Stimulated activated CD8-positive, alpha-beta memory T cell treated with anti-CD3 and anti-CD28 coated beads, Interleukin-4, amount 100 ng/mL, for 1 hour (primary cell): ENCODE measurements at places on chromosomes 7 and 10.

DNA sequence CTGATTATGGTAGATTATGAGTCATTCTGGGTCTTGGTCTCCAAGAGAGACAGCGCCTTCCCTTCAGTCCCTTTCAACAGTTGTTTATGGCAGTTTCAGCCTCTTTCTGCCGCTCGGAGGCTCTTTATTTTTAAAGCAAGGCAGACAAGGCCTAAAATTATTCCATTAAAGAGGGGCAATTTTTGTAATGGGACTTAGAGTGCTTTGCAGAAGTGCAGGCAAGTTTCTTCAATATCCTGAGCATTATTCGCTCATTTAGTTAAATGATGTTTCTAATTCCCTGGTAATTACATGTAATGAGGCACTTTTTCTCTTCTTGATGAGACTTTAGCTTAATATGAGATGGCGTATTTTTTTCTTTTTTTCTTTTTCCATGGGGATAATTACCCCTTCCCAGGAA lies 33.6 kb downstream of the BUB3 start:
- no peak for DNase-seq

- no peak for DNase-seq
Observed at GRCh38 chr10:132665946-132666704, 119.8 kb downstream of the NKX6-2 start.

DNA sequence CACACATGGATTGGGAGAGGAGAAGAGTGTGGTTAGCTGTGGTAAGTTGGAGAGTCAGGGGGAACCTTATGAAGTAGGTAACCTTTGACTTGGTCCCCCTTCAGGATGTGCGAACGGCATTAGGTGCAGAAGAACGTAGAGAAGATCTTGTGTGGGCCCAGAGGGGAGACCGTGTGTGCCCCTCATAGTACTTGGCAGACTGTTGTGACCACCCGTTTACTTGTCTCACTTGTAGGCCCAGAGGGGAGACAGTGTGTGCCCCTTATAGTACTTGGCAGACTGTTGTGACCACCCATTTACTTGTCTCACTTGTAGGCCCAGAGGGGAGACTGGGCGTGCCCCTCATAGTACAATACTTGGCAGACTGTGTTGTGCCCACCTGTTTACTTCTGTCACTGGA lies 2.6 kb downstream of the GTPBP4 start:
- DNase-seq = no peak

DNA sequence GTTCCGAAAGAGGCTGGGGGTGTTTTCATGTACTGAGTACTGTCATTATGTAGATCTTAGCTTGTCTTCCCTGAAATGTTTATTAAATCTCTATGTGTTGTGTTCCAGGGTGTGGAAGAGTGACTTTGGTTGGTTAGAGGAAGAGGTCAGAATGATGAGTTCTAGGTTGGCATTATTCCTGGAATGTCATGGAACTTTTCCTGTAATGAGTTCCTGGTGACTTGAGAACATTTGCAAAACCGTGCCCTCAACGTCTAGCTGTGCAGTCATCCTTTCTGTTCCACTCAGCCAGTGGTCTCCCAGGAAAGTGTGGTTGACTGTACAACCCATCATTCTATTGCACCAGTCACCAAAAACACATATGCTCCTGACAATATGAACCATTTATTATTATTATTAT lies 129.6 kb downstream of the BICC1 start:
- DNase-seq = no peak

GRCh38 chr10:121654021-121654545 lies 55.8 kb upstream of the FGFR2 start:
- no peak for DNase-seq

GRCh38 chr10:4199196-4199595 lies 414.2 kb upstream of the KLF6 start:
- DNase-seq = no peak

DNA sequence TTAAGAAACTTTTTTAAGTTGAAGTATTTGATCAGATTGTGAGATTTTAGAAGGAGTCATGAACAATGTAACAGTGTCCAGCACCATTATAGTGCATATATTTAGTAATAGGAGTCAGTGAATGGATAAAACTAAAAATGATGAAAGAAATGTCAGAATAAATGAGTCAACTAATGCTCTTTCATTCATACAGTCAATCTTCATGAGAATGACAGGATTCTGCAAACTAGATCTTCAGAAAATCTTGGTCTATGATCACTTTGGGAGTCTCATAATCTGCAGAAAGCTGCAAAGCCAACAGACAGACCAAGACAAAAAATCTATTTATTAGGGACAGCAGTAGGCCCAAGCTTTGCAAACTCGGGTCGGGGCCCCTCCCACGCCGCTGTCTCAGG lies 710 bp downstream of the RNLS start:
- no peak for DNase-seq

GRCh38 chr7:110650328-110650727 lies 440.6 kb upstream of the LRRN3 start:
- DNase-seq = no peak

- DNase-seq = no peak
Observed at GRCh38 chr10:82497439-82497838, 622.4 kb downstream of the NRG3 start.

DNA sequence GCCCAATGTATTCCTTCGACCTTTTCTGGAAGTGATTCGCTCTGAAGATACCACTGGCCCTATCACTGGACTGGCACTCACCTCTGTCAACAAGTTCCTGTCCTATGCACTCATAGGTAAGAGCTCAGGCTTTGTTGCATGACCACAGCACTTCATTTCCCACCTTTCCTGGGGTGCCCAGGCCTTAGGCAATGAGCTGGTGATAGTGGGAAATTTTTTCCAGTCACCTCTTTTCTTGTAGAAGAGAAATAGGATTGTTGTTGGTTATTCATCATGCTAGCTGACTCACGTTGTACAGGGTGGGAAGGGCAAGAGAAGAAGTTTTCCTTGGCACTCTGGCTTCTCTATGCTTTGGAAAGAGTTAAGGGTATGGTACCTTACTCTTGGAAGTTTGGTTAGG lies 51.4 kb upstream of the NFKB2 start:
- no peak for DNase-seq

DNA sequence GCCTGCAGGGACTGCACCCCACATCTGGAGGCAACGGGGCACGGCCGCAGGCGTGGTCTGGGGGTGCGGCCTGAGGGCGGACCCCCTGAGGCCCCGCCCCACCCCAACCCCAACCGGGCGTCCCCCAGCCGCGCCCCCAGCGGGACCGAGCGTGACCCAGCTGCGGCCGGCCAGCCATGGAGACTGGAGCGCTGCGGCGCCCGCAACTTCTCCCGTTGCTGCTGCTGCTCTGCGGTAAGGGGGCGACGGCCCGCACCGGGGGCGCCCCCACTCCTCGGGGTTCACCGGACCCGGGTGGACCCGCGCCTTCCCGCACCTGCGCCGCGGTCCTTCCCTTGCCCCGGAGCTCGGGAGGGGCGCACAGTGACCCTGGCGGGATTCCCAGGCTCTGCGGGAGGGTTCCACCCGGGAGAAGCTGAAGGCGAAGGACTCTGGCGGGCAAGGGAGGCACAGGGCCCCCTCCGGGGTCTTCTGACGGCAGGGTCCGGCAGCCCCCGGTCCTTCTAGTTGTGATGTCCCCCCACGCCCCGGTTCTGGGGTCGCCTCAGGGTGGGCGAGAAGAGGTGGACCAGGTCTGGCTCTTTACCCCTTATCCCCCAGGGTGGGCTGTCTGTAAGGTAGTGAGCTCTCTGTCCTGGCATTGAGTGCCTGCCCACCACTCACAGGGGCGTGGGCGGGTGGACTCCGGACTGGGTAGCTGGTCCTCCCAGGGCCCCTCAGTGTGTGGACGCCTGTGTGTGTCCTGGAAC lies at the start of gene RAMP3:
TSS of gene RAMP3 (plus strand) at position 139 of the 749 bp plus-strand sequence. CDS start at position 177, 38 bp downstream.
- no peak for DNase-seq

GRCh38 chr10:104337521-104337984 lies 712 bp downstream of the ITPRIP start:
- no peak for DNase-seq

DNA sequence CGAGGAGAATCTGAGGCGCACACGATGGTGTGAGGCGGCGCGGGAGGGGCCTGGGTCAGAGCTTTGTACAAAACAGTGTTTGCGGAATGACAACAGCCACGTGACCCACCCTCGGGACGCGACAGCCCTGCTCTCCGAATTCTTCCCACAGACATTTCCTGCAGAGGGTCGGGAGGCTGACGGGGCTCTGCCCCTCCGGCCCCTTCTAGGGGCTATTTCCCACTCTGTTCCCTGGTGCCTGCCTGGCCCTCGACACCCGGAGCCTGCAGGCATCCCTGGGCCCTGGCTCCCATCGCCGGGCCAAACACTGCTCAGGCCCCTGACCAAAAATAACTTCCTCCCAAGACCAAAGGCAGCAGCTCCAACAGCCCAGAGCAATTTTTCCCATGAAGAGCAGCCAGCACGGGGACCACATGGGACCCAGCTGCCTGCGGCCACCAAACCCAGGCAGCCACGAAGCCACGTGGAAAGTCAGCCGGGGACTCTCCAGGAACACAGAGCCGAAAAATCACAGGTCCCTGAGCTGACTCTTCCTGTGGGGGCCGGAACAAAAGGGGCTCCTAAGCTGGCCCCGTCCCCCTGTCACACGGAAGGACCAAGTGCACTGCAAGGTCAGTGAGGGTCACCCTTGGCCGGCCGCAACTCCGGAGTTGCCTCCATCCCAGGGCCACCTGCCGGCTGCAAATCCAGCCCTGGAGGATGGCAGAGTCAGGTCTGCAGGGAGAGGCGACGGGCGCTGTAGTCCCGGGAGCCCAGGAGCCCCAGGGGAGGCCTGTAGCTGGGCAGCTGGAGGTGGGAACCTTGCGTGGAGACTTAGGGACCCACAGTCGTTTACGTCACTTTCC lies 42.0 kb downstream of the PAPOLB start:
- no peak for DNase-seq

DNA sequence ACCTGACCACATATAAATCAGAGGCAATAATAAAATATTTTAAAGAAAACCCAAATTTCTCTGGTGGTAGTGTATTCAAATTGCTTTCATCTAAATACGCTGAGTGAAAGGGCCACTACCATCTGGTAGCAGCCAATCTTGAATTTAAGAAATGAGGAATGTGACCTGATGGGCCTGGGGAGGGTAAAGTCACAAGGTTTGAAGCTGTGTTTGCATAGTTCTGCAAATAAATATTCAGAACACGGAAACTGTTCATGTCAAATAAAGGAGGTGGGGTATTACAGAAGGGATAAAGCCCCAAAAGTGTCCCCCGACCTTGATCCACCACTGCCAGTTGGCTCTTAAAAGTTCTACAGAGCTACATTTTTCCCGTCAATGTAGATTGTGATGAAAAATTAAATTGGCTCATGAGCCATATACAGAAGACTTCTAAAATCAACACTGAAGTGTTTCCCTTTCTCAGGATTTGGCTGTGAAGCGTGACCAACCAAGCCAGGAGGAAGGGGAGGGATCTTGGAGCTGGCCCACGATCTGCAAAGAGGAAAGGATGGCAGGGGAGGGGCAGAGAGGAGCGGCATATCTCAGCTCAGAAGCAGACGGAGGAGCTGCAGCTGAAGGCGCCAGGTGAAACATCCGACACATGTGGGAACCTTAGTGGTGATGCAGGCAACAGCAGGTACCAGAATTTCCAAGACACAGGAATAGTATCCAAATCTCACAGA lies 39.6 kb downstream of the MPP7 start:
- DNase-seq = no peak

- DNase-seq = no peak
Observed at GRCh38 chr10:126104767-126105166, 208.4 kb downstream of the FANK1 start.

GRCh38 chr10:86673827-86674581 lies 5.7 kb downstream of the LDB3 start:
- DNase-seq = no peak

GRCh38 chr7:187227-187927 lies 5.0 kb upstream of the FAM20C start:
- no peak for DNase-seq

DNA sequence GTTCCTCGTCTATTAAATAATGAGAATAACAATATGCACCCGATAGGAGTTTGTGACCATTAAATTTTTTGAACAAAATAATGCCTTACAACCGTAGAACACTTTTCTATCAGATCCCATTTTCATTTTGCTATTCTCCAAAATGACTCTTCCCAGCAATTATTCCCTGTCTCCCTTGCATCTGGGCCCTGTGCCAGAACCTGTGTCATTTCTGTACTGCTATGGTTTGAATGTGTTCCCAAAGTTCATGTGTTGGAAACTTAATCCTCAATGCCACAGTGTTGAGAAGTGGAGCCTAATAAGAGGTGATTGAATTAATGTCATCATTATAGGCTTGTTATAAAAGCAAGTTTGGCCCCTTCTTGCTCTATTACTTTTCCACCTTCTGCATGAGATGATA lies 33.2 kb upstream of the SMNDC1 start:
- no peak for DNase-seq

DNA sequence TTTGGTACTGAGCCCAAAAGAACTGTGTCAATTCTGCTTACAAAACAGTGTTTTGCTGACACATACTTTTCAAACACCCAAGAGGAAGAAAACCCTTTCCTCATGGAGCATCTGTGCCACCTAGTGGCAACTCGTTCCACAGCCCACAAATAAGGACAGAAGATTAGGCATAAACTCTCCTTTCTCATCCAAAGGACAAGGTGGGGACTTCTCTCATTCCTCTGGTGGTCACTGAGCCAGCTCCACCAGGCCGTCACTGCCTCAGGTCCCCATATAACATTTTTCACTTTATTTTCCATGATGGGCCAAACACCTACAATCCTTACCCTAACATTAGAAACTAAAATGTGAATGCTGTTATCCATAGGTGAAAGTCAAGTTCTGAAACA lies 76.9 kb downstream of the RNF216 start:
- DNase-seq = peak; percentile 52

DNA sequence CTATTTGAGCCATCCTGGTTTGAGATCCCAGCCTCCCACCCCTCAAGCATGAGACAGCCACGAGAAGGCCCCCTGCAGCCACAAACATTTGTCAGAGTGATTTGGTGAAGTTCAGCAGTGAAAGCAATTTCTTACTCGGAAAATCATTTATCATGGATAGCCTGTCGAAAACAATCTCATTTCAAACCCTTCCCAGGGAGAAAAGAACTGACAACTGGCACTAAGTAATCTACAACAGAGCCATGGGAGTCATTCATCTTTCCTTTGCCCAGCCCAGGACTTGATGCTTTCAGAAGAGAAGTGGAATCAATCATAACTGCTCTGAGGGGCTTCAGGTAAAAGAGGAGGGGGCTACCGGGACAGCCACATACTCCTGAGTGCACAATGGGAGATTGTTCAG lies 411.2 kb downstream of the KCNMA1 start:
- no peak for DNase-seq

DNA sequence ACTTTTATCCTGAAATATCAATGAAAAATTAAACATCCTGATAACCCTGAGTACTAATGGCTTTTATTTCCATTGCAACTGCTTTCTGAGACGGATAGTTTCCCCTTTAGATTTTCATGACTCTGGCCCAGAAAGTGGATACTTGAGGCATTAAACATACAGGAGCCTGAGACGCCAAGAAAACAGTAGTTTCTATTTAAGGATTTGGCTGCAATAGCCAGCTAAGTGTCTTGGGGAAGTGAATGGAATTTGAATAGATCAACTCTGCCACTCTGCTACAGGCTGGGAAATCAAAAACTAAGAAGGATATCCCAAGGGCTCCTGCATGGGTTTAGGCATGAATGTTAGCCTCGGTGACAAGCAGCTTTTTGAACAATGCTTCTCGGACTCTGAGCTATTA lies 24.7 kb upstream of the GPAM start:
- no peak for DNase-seq

- no peak for DNase-seq
Observed at GRCh38 chr10:126628746-126629145, 41.7 kb downstream of the C10orf90 start.
